ENCODE measurements at places on chromosomes 4 and X. TPM values are rescaled to one million over a fixed set of nuclear protein-coding genes. Genes with fewer than 3 reads are reported as not detected.

- DNase-seq: no peak
Measured at GRCh38 chr4:13605330-13605729, 22.2 kb downstream of the BOD1L1 start.

DNA sequence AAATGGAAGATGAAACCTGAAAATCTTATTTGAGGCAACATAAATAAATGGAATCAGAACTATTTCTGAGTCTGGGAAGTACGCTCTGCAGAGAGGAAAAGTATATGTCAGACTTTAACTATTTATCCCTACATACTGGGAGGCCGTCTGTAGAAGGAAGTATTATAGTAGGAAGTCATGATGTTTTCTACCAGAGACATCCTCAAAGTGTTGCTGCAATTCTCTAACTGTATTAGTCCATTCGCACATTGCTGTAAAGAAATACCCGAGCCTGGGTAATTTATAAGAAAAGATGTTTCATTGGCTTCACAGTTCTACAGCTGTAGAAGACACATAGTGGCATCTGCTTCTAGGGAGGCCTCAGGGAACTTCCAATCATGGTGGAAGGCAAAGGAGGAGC lies 88.7 kb upstream of the TBL1X start:
- DNase-seq: no peak

Gene GLRA3
- 0.09 TPM for total RNA-seq

Gene PGAM4
- total RNA-seq: 0.52 TPM

Gene SRPK3
- not detected for total RNA-seq
